ENCODE measurements at places on chromosomes 1 and 21.

DNA sequence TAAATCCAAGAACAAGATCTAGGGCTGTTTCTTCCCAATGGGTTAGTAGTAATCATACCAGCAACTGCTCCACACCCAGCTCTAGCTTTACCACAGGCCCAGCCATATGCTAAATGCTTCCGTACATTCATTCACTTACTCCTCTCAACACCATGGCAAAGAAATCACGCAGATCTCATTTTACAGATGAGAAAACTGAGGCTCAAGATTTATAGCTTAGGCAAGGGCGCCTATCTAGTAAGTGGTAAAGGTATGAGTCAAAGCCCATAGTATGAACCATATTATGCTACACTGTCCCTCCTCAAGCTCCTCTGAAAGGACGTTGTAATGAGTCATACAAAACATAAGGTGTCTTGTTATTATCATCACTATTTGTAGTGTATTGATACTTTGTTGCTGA, 82.2 kb downstream of the NIBAN1 start:
- no peak for DNase-seq

GRCh38 chr1:150562446-150563339, 13.5 kb downstream of the ADAMTSL4 start:
- no peak for DNase-seq

GRCh38 chr1:183562701-183563100, 27.6 kb downstream of the NCF2 start:
- no peak for DNase-seq

DNA sequence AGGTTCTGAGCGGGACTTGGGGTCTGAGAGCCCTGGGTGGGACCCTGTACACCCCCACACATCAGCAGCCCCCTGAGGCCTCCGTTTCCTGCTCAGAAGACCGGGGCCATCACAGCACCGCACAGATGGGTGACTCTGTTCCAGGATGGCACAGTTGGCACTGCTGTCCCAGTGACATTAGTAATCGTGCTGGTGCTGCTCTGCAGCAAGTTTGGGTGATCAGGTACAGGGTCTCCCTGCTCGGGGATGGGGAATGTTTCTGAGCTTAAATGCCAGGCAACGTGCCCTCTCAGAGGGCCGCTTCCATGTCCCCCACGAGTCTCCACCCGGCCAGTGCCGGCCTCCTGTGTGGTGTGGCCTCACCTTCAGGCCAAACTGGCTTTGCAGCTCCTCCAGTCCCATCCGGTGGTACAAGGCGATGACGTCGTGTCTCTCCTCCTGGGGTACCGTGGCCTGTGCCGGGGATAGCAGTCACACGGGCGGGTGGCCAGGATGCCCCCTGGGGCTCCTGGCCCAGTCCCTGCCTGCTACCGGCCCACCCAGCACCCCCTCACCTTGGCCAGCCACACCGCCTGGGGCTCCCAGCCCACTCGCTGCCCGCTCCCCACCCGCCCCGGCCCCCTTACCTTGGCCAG, 17.1 kb downstream of the PRXL2B start:
- DNase-seq: no peak
